Skeletal muscle tissue (tissue), 5 donors: ENCODE measurements at places on chromosomes 3 and 15. TPM values are rescaled to one million over a fixed set of nuclear protein-coding genes. Genes with fewer than 3 reads are reported as not detected.

RAP2B gene
- total RNA-seq: 12.0 TPM

SI gene
- total RNA-seq: not detected

SPTBN5 gene
- 1.0 TPM for total RNA-seq

DPPA4 gene
- total RNA-seq: 0.52 TPM

SKOR1 gene
- under 0.01 TPM for total RNA-seq
